ENCODE measurements at places on chromosomes 7 and 10. TPM values are rescaled to one million over a fixed set of nuclear protein-coding genes. Genes with fewer than 3 reads are reported as not detected.

PKD1L1 gene
- total RNA-seq = 0.44 TPM

CYP26A1 gene
- total RNA-seq = not detected

AS3MT gene
- total RNA-seq = not detected

TBX20 gene
- not detected for total RNA-seq

CADPS2 gene
- 8.7 TPM for total RNA-seq

CAV1 gene
- 895 TPM for total RNA-seq

HOXA11 gene
- 1.9 TPM for total RNA-seq

COL17A1 gene
- not detected for total RNA-seq

PTPRZ1 gene
- total RNA-seq = not detected

BLNK gene
- total RNA-seq = 6.2 TPM

LIPA gene
- total RNA-seq = 124 TPM

DNAH11 gene
- total RNA-seq = 1.5 TPM

ITGB8 gene
- total RNA-seq = 7.5 TPM

ZNF394 gene
- total RNA-seq = 24.6 TPM

CLDN12 gene
- total RNA-seq = 10.0 TPM

CALD1 gene
- total RNA-seq = 210 TPM
